Large intestine (tissue), 12 donors: ENCODE measurements at places on chromosomes 3 and 15. TPM values are rescaled to one million over a fixed set of nuclear protein-coding genes. Genes with fewer than 3 reads are reported as not detected.

DNA sequence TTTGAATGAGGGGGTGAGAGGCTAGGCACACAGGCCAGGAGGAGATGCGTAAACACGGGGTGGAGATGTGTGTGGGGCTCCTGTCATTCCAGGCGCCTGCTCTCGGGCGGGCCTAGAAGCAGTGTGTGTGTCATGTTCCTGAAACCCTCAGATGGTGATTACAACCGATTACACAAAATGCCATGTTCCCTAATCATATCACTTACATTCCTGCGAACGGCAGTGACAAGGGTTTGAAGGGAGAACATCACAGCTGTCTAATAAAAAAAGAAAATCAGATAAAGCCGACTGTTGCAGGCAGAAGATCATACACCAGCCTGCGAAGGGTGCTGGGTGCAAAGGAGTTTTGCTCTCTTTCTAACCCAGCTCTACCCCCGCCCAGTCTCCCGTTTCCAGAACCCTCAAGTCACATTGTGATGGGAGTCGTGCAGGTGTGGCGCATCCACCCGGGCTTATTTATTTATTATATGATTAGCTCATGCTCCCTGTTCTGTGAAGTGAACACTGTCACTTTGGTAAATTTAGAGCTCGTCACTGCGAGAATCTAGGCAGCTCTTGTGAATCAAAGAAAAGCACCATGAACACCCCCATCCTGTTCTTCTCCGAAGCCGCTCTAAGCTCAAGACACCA lies 140.3 kb downstream of the NR2F2 start:
- DNase-seq, result no peak

Gene NISCH
- polyA plus RNA-seq, result 85.9 TPM

Gene DPP8
- 35.0 TPM for polyA plus RNA-seq

DNA sequence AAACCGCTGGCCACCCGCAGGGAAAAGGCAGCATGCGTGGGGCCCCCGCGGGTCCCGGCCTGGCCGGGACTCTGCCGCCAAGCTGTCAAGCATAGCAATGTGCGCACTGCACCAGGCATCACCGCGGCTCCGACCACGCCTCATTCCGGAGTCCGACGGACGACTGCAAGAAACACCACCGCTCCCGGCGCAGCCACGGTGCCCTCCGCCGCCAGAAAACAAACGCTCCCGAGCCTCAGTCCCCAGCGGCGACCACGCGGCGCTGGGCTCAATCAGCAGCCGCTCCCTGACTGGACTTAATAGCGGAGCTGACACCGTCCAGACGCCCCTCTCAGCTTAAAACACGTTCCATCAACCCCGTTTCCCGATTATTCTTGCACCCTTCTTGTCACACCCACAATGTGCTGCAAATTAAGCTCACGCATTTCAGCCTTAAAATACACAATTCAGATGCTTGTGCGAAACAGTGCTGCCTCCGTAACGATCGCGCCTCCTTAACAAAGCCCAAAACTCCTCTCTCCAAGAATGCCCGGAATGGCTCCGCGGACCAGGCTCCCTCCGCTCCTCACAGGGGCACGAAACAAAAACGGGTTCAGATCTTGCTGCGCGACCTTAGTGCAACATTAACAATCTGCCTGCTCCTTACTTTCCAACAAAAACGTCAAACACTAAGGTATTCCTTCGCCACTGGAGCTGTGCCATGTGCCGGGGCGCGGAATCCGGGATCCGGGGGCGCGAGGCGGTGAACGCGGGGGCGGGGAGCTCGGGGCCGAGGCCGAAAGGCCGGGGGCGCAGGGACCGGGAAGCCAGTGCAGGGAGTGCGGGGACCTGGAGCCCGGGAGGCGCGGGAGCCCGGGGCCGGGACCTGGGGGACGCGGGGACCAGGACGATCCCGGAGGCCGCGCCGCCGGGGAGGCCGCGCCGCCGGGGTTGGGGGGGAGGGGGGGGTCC lies 655 bp downstream of the CYFIP1 start:
- peak; percentile 80 for DNase-seq

- DNase-seq, result no peak
Observed at GRCh38 chr3:171825222-171825828, 15.0 kb upstream of the PLD1 start.

Gene VWA5B2
- polyA plus RNA-seq, result 18.6 TPM

DNA sequence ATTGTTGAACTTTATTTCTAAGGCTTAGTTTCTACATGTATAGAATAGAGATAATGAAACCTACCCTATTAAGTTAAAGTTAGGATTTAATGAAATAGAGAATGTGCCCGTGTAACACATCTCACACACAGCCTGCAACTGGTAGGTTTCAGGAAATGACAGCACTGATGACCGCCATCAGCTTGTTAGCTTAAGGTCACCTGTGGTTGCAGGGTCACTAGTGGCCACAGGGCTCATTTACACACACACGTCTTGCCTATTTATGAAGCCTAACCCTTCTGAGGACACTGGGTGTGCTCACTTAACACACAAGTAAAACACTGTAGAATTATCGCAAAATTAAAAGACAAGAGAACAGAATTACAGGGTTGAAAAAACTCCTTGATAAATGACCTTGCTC lies 20.1 kb downstream of the CHRM5 start:
- DNase-seq, result no peak

Gene CIB2
- polyA plus RNA-seq, result 151 TPM

- no peak for DNase-seq
Observed at GRCh38 chr15:92056875-92057274, 203.4 kb downstream of the SLCO3A1 start.

Gene SUSD5
- polyA plus RNA-seq, result 1.2 TPM

Gene PFN2
- 124 TPM for polyA plus RNA-seq

Gene CGNL1
- 7.8 TPM for polyA plus RNA-seq

Gene GOLGA8A
- polyA plus RNA-seq, result 106 TPM

- DNase-seq, result no peak
Observed at GRCh38 chr3:69490971-69491370, 105.1 kb upstream of the FRMD4B start.

DNA sequence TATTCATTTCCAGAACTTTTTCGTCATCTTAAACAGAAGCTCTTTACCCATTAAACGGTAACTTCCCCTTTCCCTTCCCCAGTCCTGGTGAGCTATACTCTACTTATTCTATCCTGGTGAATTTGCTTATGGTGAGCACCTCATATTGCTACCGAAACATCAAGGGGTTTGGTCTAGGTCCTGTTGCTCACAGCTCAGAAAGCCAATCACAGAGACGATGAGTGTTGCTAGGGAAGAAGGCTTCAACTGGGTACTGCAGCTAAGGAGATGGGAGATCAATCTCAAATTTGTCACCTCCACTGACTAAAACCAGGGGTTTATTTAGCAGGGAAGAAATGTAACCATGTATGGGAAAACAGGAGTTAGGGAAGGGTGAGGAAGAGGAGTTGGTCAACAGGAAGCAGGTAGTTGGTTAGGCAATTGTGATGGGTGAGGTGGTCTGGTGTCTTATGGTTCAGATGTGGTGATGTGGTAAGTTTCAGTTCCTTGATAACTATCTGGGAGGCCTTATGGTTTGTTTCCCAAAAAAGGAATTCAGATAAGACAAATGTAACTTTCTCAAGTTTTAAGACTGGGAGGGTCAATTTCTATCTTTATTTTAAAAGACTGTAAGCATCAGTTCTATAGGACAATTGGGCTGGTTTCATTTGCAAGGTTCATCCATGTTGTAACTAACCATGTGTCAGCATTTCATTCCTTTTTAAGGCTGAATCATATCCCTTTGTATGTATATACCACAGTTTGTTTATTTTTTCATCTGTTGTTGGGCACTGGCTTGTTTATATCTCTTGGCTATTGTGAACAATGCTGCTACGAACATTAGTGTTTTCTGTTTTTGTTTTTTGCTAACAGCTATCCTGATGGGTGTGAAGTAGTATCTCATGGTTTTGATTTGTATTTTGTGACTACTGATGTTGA lies 24.3 kb downstream of the ARHGAP11B start:
- no peak for DNase-seq

DNA sequence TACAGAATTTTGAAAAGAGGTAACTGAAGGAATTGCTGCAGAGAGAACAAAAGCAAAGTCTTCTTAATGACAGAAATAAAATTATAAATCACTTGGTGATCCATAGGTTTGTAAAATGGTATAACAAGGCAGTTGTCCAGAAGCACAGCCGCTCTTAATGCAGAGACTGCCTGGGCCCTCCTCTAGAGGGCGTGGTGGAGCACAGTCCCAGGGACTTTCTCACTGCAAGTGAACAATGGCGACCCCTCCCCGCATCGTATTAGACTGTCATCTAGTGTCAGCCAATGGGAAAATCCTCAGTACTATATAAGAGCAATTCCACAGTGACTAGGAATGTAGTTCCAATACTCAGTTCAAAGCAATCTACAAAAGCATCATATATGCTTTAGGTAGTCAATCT lies 26.4 kb upstream of the ZBED2 start:
- DNase-seq, result no peak

DNA sequence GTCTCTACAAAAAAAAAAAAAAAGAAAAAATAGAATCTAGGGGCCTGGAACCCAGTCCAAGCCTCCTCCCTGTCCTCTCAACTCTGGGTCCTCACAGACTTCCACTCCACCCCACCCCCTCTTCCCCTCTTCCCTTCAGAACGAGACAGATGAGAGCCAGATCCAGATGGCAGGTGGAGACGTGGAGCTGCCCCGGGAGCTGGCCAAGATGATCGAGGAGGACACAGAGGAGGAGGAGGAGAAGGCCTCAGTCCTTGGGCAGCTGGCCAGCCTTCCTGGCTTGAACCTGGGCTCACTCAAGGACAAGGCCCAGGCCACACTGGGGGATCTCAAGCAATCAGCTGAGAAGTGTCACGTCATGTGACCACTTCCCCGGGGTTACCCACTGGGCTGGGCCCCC lies 3.6 kb downstream of the CPLX3 start:
- no peak for DNase-seq

- no peak for DNase-seq
Observed at GRCh38 chr3:134917631-134918030, 122.6 kb downstream of the EPHB1 start.

DNA sequence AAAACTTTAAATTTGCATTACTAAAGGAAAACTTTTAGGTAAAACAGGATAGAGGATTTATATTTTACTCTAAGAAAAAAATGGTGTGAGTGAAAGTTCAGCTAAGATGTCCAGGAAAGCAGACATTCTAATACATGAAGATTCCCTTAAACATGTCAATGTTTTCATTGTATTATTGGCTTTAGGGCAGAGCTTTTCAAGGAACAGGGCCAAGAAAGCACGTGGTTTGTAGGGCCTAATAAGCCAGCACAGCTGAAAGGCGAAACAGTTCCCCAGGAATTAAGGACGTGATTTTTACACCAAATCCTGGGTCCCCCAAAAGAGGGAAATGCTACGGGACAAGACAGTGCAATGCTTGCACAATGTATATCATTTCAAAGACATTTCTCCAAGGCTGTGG lies 48.6 kb upstream of the MKRN3 start:
- DNase-seq, result no peak

GRCh38 chr3:99508191-99508590 lies 130.2 kb upstream of the COL8A1 start:
- no peak for DNase-seq

Gene BDH1
- 71.0 TPM for polyA plus RNA-seq

Gene GRIP2
- 1.1 TPM for polyA plus RNA-seq

DNA sequence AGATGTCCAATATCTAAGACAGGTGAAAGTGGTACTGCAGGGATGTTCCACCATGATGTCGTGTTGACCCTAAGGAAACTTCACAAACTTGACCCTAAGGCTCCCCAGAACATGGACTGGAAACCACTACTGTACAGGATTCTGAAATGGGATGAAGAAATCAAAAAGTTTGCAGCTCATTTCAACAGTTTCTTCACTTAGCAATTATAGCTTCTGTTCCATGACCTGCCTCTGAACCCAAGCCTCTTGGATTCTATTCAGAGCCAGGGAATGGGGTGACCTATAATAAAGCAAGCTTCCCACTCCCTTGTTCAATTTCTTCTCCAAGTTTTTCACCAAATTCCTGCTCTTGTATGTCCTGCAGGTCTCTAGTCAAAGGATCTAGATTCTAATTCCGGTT lies 40.7 kb downstream of the DUT start:
- DNase-seq, result no peak

GRCh38 chr3:88509582-88509981 lies 359.8 kb downstream of the C3orf38 start:
- peak; percentile 5 for DNase-seq

Gene FAN1
- polyA plus RNA-seq, result 19.3 TPM

Gene ARL14
- polyA plus RNA-seq, result 5.9 TPM

GRCh38 chr3:110139821-110140220 lies 802.5 kb upstream of the DPPA4 start:
- no peak for DNase-seq

- DNase-seq, result no peak
Observed at GRCh38 chr3:47347217-47347801, 33.5 kb upstream of the PTPN23 start.

GRCh38 chr15:71962537-71962936 lies 152.2 kb downstream of the NR2E3 start:
- peak; percentile 74 for DNase-seq

Gene C3orf85
- 95.5 TPM for polyA plus RNA-seq

Gene TF
- 22.5 TPM for polyA plus RNA-seq

GRCh38 chr3:123449102-123449996 lies 459 bp upstream of the ADCY5 start:
- peak; percentile 58 for DNase-seq

Gene CHST14
- 12.5 TPM for polyA plus RNA-seq

GRCh38 chr15:28272587-28272986 lies 49.4 kb downstream of the HERC2 start:
- no peak for DNase-seq

DNA sequence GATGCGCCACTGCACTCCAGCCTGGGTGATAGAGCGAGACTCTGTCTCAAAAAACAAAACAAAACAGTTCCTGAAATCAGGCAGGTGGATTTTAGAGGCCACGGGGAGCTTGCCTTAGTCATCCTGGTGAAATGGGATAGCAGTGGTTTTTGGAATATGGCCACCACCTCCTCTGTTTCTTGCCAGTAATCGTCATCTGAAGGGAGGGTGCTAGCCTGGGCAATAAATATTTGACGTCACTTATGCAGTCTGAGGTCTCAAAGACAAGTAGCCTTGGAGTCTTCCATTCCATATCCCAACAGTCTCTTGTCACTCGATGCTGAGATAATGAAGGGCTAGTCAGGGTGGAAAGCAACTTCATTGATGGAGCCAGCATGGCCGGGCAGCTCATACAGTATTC lies 55.2 kb downstream of the KCNAB1 start:
- no peak for DNase-seq

DNA sequence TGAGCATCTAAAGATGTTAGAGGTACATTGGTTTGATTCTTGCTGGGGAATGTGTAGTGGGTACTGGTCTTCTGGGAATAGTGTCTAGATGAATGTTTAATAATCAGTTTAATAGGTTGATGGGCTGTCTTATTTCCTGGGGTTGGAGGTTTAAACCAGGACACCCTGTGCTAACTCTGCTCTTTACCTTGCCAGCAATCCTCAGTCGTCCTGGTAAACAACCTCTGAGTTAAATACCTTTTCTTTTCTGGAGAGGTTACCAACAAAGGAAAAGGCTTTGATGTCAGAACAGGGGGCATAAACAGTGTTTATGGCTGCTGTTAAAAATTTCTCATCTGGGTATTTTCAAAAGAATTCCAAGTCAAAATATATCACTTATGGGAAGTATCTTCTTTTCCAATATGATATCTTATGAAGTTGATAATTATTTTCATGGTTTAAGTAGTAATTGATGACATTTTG lies 23.5 kb downstream of the MITF start:
- DNase-seq, result no peak

Gene GRAMD2A
- polyA plus RNA-seq, result 11.5 TPM
